ENCODE measurements at places on chromosomes 4 and X.

DNA sequence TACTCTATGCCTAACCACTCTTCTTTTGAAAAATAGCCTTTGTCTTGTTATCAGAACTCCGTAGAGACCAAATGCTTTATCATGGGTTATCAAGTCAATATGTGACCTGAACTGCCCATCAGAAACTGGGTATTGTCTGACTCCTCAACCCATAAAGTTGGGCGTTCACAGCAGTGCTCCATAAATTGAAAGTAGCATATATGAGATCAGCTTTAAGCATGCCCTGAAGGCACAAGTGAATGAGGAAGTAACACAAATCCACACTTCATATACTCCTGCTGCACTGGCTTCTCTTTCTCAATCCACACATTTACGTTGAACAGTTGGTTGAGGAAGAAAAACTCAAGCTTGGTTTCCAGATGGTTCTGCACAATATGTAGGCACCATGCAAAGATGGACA is 1106.0 kb downstream of the STIM2 start:
- DNase-seq: no peak

GRCh38 chr4:42642101-42642797 is 14.7 kb downstream of the ATP8A1 start:
- no peak for DNase-seq

- no peak for DNase-seq
Measured at GRCh38 chr4:60452266-60452665, 747.9 kb upstream of the ADGRL3 start.

- no peak for DNase-seq
Measured at GRCh38 chrX:152020888-152021287, 46.4 kb upstream of the GABRE start.

DNA sequence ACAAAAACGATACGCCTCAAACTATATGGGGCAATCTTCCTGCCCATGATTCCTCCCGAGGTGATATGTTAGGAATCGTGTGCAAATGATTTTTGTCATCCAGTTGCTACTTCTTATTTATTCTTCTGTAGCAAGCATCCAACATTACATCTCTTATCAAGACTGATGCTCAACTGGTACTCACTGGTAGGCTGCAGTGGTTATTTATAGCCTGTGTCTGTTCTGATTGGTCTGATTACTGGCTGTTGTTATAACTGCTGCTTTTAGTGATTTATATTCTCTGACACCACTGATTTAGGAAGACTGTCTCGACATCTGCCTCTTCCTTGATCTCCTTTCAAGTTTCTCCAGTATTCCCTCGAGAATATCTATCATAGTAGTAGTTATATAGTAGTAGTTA is 165.8 kb downstream of the LARP7 start:
- no peak for DNase-seq

Data from DND-41 (cell line).